ENCODE measurements at places on chromosomes 5 and 9.

DNA sequence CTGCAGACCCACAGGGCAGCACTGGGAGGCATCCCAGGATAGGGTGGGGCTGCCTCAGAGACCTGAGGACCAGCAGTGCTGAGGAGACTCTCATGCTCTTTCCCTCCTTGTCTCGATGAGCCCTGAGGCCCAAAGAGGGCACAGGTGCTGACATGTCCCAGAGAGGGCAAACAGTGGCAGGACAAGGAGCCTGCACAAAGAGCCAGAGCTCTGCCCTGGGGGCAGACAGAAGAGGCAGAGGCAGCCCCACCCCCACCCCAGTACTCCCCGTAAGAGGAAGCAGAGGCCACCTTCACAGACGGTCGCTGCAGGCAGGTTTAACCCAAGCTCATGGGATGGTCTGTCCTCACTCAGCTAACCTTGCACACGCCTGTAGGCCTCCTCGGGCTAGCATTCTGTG, 29.4 kb upstream of the TTLL11 start:
- DNase-seq: no peak

DNA sequence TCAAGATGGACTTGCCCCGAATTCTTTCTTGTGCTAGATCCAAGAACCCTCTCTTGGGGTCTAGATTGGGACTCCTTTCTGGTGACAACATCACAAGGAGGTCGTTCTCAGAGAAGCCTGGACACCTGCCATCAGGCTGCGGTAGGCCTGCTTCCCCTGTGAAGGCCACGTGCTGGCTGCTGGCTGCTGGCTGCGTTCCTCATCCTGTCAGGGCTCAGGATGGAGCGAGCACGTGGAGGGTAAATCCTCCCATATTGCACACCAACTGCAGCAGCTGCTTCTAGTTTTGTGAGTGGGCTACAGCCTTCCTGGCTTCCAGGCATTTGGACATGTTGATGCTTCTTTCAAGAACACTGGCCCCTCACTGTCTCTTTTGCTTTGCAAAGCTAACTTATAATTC, 95.6 kb downstream of the HSPA4 start:
- no peak for DNase-seq

DNA sequence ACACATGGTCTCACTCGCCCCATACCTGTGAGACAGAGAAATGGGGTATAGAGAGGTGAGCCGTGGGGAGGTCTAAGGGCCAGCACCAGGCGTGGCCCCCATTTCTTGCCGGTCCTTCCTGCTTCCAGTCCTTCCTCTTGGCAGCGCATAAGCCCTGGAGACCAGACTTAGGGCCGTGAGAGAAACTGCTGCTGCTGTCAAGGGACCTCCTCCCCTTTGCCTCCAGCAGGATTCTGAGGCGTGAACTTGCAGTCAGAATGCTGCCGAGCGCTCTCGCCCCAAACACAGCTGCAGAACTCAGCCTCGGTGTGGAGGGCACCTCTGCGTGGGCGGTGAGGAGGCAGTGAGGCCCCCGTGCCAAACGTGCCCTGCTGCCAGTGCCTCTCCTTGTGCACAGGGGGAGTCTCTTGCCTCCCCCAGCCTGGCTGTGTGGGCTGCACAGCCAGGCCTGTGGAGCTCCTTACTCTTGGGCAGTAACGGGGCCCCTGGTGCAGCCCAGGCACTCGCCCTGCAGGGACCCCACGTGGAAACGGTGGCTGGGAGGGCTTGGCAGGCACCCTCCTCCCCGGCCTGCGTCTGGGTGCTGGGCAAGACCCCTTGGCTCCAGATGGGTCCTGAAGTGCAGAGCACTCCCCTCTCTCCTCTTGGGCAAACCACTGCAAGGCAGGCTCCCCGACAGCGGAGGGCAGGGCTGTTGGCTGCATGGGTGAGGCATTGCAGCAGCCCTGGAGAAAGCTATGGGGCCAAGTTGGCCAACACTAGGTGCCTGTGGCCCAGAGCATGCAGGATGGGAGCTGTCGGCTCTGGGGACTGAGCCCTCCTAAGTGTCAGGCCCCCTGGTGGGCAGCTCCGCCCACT, 85.4 kb downstream of the RXRA start:
- no peak for DNase-seq

DNA sequence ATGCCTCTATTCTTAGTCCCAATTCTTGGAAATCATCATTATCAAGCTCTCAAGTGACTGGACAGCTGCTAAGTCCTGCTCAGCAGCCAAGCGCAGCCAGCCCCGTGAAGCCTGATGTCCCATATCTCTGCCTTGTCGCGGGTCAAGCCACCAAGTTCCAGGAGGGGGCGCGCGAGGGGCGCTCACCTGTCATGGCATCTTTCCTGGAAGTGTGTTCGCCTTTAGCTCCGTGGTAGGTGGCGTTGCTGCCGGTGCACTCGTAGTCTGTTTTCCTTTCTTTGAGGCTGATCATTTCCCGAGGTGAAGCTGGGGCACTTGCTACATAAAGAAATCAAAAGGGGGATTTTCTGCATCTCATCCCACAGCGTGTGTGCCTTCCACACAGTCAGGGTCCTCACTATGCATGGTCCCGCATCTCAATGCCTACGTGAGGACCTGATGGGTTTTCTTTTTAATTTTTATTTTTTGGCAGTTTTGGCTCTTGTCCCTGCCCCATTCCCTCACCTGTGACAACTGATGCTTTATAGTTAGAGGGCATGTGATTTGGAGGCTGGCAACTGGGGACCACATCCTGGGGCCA, 227.0 kb upstream of the DAP start:
- DNase-seq: peak; percentile 57

DNA sequence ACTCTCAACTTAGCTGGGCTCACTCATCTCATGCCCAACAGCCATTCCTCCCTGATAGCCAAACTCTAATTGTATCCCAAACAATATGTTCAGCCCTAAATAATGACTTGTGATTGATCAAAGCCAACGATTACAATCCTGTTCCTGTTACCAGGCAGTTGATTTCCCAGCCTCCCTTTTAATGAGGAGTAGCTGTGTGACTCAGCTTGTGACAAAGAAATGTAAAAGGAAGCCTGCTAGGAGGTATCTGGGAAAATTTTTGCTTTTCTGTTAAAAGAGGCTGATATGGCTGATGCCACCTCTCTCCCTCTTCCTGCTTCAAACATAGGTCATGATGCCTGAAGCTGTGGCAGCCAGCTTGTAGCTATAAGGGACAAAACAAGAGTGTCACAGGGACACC, 19.6 kb upstream of the ENC1 start:
- DNase-seq: no peak

DNA sequence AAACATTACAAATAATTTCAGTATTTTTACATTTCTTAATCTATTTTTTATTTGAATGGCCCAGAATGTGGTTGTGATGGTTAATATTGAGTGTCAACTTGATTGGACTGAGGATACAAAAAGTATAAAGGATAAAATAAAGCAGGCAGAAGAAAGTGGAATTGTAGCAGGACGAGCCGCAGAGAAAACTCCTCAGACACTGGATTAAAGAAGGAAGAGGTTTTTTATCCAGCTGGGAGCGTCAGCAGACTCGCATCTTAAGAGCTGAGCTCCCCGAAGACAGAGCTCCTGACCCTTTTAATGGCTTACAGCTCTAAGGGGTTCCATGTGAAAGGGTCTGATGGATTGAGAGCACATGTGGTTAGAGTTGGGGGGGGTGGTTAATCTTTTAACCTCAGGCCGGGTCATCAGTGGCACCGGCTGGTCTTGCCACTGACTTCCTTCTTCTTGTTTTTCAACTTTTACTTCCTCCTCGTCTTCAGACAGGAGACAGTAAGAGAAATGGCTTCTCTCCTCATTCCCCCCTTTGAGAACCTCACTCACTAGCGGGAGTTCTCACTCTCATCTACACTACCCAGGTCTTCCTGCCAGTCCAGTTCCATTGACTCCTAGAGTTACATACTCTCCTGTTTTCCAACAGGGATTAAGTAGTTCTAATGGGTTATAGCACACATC, 80.0 kb downstream of the TMEM161B start:
- no peak for DNase-seq

GRCh38 chr5:104569621-104570020, 1007.0 kb upstream of the NUDT12 start:
- no peak for DNase-seq

DNA sequence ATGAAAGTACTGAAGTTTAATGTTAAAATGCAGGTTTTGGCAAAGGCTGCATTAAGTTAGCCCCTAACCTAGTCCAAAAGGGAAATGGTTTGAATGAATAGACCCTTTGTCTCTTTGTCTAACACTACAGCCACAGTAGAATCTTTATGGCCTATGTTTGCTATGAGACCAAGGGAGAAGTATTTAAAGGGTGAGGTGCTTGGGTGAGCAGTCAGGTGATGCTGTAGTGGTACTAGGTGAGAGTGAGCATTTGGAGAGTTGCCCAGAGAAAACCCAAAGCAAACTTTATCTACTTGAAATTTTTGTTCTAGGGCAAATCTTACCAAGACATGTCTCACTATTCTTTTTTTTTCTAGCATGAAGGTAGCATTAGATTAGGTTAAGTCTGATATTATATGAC, 1961.4 kb upstream of the WWC1 start:
- DNase-seq: no peak

DNA sequence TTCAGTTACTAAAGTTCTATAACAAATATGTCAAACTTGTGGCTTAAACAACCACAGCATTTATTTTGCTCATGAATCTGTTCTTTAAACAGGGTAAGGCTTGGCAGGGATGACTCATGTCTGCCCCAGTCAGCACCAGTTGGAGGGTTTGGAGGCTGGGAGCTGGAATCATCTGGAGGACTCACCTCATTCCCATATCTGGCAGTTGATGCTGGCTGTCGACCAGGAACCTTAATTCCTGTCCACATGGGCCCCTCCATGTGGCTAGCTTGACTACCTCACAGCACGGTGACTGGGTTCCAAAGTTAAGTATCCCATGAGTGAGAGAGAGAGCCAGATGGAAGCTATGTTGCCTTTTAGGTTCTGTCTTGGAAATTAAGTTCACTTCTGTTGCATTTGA, 13.8 kb upstream of the CCL28 start:
- no peak for DNase-seq

DNA sequence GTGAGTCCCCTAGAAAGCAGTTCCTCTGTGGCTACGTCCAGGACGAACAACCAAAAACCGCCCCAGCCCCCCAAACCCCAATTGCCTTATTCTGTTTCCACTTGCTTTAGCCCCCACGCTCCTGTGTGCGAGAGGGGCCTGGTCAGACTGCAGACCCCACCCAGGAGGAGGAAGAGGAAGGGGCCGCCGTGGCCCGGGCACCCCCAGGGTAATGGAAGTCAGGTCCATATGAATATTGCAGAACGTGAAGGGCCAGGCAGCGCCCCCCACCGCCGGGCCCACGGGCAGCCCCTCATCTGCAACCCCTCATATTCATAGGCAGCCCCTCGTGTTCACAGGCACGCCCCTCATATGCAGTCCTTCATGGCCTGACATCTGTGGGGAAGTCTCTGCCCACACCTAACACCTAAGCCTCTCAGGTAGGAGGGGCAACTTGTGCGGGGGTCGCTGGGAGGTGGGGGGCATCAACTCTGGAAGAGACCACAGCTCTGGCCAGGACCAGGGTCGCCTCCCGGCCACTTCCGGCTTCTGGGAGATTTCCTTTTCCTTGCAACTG, 37.7 kb upstream of the PLEKHG4B start:
- DNase-seq: no peak

DNA sequence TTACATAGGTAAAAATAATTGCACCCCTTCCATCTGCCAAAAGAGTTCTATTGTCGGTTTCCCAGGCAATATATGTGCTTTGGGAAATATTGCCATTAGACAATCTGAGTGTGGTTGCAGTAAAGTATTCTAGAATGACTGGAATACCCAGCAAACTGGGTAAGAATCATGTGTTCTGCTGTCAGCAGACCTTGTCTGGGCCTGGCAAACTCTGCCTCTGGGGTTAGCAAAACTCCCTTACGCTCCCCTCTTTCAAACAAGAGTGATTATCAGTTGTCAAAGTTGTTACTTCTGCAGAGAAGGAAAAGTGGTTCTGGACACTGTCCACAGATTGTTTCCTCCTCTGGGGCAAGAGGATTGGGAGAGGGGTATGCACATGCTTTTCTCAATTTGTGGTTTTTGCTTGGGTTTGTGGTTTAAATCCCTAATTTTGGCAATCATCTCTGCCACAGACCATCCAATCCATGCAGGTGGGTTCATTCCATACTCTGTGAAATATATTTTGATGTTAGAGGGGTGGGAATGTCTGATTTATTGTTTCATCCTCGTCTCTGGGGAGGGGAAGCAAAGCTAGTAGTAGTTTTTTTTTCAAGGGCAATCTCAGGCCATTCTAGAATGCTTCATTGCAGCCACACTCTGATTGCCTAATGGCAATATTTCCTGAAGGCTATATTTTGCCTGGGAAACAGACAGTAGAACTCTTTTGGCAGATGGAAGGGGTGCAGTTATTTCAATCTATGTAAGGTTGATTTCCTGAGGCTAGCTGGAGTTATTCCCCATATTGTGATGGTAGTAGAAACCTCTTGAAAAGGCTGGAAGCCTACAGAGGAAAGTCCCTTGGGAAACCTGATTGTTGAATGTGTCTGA, 24.0 kb upstream of the TNFSF15 start:
- DNase-seq: no peak

- DNase-seq: no peak
These were observed 31.7 kb downstream of the HSDL2 start for GRCh38 chr9:112411626-112412027.

- DNase-seq: no peak
These were observed 5.9 kb upstream of the STC2 start for GRCh38 chr5:173333925-173334661.

DNA sequence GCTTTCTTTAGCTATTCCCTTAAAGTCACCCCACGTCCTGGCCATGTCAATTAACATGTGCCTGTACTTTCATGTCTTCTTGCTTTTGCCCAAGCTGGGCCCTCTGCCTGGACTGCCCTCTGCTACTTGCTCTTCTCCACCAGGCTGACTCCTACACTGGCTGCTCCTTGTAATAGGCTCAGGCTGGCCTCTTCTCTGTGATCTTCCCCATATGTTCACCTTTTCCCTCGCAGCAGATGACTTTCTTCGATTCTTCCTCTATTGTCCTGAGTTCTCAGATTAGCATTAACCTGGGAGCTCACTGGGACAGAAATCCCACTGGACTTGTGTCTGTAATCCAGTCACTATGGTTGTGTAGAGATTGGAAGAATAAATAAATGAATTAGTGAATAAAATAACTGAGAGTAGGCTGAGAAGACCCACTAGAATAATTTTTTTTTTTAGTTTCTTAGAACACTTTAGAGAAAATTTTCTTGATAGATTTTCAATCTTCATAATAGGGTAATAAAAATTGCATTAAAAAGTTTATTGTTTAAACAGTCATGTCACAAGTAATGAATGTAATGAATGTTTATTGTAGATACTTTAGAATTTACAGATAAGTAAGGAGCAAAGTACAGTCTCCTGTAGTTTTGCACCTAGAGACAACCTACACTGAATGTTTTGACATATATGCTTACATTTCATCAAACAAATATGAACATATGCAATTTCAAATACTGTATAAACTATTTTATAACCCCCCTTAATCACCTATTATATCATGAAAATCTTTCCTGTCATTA, 47.4 kb upstream of the TNFSF15 start:
- DNase-seq: no peak

All from CD4-positive, alpha-beta T cell treated with Interleukin-10 for 1 hour (primary cell).